ENCODE measurements at places on chromosomes 3 and 15.

DNA sequence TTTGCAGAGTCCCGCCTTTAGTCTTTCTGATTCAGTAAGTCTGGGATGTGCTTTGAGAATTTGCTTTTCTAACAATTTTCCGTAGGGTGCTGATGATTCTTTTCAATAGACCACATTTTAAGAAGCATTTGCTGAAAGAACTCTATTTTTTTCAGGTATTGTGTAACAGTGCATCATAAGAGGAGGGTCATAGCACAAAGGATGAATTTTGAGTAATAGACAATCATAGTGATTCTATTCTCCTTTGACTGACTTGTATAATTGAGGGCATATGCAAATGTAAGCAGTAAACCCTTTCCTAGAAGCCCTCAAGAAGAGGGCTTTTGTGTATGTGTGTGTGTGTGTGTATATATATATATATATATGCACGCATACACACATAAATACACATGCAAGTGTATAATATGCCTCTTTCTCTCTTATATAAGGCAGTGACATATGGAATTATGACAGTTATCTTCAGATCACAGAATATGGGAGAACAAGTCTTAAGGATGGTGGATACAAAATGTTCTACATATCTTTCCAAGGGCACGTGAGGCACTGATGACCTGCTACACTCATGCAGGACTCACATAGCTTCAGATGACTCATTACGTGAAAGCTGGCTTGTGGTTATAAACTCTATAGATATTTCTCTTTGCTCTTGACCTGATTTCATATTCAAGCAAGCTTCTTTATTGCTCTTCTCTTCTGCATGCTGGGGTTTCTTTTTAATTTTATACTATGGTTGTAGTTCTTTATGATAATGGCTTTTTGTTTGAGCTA lies 6.5 kb upstream of the PLSCR1 start:
- DNase-seq, result peak; percentile 96

GRCh38 chr3:161177991-161178390 lies 43.1 kb upstream of the NMD3 start:
- no peak for DNase-seq

DNA sequence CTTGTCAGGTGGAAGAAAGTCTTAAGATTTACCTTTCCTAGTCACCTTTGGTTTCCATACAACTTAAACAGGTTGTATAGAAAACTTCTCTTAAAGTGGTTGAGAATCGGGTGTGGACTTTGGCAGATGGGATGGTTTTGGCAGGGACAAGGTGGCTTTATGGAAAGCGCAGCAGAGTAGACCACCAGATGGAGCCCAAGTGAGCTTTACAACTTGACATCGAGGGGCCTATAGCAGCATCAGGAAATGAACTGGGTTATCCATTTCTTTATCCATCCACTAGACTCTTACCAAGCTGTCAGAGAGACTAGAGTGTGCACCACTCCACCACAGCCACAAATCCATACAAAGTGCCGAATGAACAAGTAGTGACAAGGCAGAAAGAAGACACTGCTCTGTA lies 85.3 kb upstream of the MBNL1 start:
- DNase-seq, result no peak

DNA sequence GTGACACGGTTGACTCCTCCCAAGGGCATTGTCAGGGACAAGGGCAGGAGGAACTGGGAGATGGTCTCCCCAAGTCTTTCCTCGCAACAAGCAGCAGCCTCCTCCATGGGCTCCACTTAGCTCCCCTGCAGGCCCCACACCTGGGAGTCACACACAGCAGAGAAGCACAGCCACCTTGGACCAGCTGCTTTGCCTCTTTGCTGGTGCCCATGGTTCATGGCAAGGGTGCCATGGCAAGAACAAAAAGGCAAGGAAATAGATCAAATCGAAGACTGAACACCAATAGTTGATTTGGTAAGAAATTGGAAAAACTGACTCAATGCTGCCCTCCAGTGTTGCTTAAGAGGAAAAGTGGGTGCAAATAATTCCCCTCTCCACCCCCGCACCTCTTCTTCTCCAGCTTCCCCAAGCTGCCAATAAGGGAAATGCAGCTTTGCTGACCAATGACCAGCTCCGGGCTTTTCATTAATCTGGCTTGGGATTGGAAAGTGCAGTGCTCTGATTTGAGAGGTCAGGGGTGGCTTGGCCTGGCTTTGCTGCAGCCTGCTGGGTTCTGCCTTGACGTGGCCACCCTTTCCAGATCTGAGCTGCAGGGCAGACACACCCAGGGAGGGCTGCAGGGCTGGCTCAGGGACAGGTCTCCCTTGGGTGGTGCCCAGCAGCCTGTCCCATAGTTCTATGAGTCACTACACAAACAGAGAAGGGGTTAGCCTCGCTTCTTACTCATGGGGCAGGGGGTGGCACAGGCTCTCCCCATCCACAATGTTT lies 162.0 kb downstream of the KLF13 start:
- peak; percentile 95 for DNase-seq

DNA sequence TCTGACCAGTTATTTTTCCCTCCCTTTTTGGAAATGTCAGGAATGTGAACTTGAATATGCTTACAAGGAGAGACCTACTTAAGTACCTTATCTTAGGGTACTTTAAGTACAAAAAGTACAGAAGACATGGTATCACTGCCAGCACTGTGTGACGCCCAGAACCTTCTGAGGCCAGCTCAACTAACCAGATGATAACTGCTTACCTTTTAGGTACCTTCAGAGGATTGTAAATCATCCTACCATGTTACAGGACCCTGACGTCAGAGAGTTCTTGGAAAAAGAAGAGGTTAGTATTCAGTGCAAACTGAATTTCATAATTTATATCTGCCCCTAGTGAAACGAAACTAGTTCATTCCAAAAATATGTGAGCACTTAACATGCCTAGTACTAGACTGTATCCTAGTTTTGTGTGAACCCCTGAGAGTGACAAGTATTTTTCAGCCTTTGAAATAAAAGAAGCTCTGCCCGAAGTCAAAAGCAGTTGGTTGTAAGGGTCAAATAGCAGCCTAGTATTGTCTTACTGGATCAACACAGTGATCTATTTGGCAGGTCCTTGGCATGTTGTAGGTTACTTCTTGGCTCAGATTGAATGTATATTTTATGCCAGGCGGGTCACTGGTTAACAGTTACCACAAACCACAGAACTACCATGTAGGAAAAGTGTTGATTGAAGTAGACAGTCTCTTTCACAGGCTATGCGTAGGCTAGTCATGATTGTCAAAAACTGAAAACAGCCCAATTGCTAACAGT lies 23.8 kb upstream of the SNX22 start:
- DNase-seq, result no peak

DNA sequence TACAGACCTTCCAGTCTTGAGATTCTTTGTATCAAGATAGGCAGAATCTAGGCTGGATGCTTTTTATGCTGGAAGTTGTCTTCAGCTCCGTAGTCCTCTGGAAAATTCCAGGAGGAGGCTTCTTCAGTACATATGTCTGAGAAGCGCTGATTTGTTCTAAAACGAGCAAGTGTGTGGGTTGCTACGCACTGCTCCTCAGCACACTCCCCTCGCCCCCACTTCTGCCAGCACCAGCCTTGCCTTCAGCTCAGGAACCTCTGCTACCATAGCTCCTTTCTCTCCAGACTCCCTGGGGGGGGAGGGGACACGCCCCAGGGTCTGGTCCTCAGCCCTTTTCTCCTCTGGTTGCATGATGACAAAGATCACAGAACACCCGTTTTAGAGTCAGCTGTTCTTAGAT lies 75.5 kb upstream of the TRA2B start:
- no peak for DNase-seq

GRCh38 chr3:193028258-193028657 lies 110.6 kb upstream of the MB21D2 start:
- no peak for DNase-seq

DNA sequence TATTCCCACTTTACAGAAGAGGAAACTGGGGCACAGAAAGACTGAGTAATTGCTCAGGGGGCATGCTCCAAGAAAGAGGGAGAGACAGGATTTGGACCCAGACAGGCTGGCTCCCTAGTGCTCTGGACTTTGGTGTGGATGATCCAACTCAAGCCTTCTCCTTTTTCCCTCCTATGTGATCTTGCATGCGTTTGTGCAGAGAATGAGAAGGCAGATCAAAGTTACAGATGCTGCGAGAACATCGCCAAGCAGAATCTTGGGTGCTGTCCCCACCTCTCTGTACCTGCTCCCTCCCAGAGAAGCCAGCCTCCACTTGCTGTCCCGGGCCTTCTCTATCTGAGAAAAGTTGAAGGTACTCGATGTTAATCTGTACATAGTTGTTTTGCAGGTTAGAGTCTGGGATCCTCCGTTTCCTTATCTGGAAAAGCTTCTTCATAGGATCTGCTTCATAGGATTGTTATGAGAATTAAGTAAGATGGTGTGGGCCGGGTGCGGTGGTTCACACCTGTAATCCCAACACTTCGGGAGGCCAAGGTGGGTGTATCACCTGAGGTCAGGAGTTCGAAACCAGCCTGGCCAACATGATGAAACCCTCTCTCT lies 10.2 kb downstream of the GNB5 start:
- no peak for DNase-seq

DNA sequence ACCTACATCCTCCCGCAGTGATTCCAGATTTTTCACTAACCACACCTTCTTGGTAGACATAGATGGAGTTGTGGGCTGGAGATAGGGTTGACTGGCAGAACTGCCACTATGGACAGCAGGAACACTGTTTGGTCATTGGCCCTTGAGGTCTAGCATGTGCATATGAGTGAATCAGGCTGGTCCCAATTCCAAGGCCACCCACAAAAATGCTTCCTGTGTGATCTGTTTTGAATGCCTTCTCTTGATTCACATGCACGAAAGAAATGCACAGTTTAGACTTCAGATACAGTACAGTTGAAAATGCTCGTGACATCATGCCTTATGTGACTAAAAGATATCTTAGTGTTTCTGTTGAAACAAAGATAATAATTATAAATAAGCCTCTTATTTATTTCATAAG lies 285.8 kb upstream of the SEMA6D start:
- peak; percentile 92 for DNase-seq

DNA sequence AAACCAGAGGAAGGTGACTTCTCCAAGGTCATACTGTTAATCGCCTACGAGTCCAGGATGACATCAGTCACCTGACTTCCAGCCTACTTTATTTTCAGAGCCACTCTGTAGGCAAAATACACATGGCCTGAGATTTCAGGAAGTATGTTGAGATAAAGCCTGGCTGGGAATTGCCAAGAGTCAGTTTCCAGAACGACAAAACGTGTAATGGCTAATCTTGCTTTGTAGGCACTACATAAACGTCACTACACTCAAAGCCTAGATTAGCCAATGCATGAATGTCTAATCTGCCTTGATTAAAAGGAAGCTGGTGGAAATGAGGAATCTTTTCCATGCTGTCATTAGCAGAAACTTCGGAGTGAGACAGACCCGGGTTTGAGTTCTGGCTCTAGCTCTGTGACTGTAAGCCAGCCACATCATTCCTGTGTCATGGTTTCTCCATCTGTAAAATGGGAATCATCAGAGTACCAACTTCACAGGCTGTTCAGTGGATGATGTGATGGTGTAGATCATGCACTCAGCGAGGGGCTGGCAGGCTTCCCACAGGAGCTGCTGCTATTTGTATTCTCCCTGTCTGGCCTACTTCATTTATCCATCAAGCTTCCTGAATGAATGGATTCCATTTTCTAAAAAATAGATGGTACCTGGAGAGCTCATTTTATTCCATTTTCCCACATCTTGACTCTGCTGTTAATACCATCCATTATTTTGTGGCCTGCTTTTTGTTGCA lies 241.9 kb downstream of the XXYLT1 start:
- peak; percentile 2 for DNase-seq

DNA sequence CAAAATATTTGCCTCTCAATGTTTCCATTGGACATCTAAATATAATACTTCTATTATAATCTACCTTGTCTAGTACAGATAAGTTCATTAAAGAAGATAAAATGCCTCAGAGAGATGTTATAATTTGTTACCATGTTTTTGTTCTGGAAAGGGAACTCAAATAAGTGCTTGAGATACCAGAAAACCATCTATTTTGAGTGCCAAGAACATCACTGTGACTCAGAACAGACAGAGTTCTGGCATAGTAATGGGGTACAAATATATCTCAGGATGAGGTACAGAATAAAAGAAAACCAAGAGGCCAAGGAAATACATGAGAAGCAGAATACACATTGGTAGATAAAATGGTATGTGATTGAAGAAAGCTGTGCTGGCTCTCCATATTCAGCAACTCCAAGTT lies 58.9 kb downstream of the IMPG2 start:
- peak; percentile 22 for DNase-seq

DNA sequence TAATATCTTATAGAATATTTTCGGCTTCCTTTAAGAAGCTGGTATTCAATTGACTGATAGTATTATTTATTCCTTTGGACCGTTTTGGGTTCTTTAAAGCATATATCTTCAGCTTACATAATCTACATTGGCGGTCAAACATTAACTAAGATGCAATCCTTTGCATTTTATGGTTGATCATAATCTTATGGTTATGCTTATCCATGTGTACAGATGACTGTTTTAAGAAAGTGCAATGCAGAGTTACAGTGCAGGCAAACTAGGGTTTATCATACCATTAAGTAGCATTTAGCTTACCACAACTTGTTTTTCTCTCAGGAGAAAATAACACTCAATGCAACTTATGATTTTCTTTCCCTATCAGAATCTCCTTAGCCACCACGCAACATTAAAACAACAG lies 41.4 kb upstream of the POU1F1 start:
- no peak for DNase-seq

- no peak for DNase-seq
Observed at GRCh38 chr3:128271536-128272332, 118.5 kb downstream of the EEFSEC start.

- no peak for DNase-seq
Observed at GRCh38 chr15:27576576-27576975, 522.5 kb downstream of the OCA2 start.

DNA sequence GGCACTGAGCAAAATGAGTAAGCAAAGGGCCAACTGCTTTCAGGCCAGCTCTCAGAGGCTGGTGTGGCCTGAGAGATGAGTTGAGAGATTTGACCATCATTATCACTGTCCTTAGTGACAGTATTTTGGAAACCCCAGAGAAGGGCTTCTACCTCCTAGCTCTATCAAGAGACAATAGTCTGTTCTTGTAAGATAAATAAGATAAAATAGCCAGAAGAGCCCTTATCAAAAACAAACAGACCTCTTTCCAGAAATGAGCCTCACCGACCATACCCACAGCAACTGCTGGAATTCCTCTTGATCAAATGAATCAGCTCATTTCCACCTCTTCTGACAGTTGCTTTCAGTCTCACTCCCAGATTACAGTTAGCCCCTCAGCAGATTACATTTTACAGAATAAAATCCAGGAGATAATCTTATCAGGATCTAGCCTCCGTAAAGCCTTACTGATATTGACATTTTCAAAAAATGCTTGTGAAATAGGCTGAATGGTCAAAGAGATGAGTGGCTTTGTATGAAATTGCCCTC lies 4.5 kb downstream of the HDC start:
- no peak for DNase-seq

GRCh38 chr15:26702381-26702780 lies 70.5 kb downstream of the GABRB3 start:
- no peak for DNase-seq
